ENCODE measurements at places on chromosomes 5 and 9.

- no peak for DNase-seq
These were observed 1.7 kb downstream of the ADAMTS19 start for GRCh38 chr5:129461711-129462332.

DNA sequence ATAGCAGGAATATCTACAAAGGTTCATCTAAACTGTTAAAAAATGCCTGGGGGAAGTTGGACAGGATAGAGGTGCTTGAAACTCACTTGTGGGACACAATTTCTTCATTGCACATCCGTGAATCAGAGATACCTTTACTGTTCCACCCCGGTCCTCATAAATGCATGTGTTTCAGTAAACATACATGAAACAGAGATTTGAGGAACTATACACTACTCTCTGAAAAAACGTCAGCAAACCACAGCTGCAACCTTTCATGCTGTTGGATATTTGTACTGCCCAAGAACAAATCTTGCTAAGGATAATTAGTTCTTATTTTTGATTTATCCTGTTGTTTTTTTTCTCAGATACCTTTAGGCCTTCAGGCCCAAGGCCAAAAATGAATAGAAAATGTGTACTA is 337.3 kb downstream of the KDM4C start:
- DNase-seq = no peak

GRCh38 chr9:127263237-127263636 is 1.3 kb upstream of the GARNL3 start:
- DNase-seq = no peak

DNA sequence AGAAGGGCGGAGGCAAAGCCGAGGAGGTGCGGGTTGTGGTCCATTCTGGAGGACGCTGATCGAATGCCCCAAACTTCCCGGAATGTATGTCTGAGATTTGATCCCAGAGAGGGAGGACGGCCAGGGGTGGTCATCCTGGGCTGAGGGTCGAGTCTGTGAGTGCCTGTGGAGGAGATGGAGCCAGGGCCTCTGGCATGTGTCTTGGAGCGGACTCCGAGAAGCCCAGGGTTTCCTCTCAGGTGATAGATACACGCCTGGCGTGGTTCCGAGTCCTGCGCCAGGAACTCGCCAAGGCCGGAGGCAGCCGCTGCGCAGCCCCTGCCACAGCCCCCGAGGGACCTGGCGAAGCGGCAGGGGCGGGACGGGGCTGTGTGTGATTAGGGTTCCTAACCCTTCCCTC is 363 bp downstream of the ZNF454 start:
- DNase-seq = no peak

DNA sequence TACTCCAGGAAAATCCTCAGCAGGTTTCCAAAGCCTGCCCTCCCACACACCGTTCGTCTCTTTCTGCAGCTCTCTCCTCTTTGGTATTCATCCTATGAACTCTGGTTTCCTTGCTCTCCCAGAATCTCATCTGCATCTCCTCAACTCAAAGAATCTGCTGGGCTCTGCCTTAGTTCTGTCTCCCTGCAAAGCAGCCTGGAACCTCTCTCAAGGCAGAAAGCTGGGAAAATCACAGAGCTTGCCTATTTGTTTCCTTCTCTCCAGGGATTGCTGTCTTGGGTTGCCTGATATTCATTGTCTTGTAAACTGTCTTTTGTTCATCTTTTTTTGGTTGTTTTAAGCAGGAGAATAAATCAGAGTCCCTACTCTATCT is 5.3 kb upstream of the ERAP2 start:
- DNase-seq = no peak

- DNase-seq = no peak
These were observed 33.1 kb upstream of the HTR4 start for GRCh38 chr5:148687427-148687826.

- no peak for DNase-seq
These were observed 130.0 kb downstream of the COL23A1 start for GRCh38 chr5:178460174-178460573.
